ENCODE measurements at places on chromosomes 7 and 10. TPM values are rescaled to one million over a fixed set of nuclear protein-coding genes. Genes with fewer than 3 reads are reported as not detected.

GRCh38 chr7:95859429-95859828 lies 87.1 kb downstream of the DYNC1I1 start:
- DNase-seq = no peak

DNA sequence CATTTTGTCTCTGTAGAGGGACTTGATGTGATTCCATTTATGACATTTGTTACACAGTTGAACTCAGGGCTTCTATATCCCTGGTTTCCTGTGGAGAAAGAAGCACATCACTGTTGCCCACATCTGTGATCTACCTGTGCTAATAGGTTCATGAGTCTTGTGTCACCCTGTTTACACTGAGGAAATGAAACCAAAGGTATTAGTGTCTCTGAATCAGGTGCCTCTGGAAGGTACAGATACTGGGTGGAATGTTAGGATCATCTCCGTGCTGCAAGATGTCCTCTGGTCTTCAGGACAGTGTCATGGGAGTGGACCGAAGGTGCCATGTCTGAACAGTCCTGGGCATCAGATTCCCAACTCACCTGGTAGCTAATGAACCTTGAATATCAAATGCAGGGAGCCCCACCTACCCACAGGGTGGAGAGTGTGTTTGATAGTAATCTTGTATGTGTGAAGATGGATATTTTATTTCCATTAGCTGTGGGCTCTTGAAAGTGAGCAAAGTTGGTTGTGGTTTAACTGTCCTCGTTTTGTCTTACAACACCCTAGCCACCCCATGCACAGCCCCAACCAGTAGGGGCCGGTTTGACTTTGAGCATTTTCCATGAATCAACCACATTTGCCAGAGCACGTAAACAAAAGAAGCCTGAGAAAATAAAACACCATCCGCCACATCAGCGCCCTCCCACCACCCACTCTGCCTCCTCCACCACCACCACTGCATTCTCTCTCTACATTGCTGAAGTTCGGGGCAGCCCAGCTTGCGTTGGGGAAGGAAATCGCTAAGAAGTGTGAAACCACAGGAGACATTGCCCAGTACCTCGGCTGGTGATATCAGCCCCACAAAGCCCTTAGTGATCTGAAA lies 40.7 kb downstream of the TARP start:
- DNase-seq = no peak

DNA sequence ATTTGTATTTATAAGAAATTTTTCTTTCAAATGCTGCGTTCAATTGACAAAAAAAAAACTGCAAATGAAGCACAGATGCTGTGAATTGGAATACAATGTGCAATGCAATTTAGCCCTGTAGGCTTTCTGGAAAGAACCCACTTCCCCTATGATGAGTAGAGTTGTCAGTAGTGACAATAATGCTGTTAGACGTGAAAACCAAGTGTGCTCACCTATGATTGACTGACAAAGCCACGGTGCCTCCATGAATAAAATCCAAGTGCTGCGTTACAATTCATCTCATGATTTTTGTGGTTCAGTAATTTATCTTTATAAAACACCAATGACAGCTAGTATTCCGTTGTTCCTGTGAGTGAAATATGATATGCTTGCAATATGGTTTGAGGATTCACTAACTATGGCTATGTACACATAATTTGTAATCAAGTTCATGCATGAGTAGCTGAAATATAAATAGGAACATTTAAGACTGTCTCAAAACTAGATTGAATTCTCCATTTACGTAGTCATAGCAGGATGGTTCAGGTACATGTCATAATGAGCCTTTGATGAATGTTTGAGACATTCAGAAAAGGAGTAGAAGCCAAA lies 1160.3 kb downstream of the CNTNAP2 start:
- no peak for DNase-seq

GRCh38 chr10:125843603-125844329 lies 20.4 kb downstream of the BCCIP start:
- DNase-seq = no peak

DNA sequence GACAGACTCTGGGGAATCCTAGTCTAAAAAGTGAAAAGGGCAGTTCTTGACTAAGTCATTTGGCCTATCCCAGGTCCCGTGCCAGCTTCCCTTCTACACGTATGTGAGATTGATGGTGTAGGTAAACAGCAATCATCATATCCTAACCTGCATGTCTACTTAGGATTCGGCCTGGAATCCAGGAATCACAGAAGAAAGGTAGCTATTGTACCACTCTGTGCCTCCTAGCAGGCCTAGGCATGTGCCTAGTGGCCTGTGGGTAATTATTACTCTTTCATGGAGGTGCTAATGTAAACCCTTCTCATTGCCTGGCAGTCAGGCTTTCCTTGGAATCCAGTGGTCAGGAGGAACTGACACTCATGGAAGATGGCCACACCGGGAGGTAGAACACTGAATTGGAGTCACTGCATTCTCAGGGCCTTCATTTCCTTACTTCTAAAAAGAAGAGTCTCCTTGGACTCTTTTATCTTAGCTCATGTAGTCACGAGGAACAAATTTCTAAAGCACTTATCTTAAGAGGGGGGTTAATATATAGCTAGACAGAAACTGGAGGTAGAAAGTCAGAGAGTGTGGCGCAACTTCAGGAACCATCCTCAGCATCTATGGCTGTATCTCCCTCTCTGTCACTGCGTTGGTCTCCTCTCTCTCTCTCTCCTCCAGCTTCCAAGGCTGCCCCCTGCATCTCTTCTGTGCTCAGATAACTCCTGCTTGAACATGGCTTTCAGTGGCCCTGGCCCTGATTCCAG lies 122.5 kb downstream of the C1GALT1 start:
- no peak for DNase-seq

GRCh38 chr7:101680406-101681145 lies 51.5 kb upstream of the MYL10 start:
- DNase-seq = no peak

DNA sequence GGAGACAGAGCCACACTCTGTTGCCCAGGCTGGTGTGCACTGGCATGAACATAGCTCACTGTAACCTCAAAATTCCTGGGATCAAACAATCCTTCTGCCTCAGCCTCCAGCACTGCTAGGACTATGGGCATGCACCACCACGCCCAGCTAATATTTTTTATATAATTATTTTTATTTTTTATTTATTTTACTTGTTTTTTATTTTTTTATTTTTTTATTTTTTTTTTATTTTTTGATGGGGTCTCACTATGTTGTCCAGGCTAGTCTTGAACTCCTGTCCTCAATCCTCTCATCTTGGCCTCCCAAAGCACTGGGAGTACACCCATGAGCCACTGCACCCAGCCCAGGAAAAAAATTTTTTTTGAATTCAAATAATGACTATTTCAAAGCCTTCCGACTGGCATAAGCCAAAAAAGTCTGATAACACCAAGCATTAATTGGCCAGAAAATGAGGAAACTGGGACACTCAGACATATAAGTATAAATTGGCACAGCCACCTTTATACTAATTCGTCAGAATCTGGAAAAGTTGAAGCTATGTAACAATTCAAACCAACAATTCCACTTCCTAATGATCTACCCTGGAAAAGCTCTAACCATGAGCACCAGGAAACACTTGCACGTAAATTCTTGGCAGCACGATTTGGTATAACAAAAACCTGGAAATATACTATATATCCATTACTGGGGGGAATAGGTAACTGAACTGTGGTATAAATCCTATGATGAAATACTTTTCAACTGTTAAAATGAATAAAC lies 6.3 kb downstream of the ZC3HAV1 start:
- no peak for DNase-seq

The NUTM2E gene
- 0.23 TPM for polyA plus RNA-seq

The SUN3 gene
- 0.12 TPM for polyA plus RNA-seq

The AUTS2 gene
- 109 TPM for polyA plus RNA-seq

The JCAD gene
- polyA plus RNA-seq = 32.7 TPM

All from left renal pelvis (tissue), 4 donors.